ENCODE measurements at places on chromosomes 16 and 17. TPM values are rescaled to one million over a fixed set of nuclear protein-coding genes. Genes with fewer than 3 reads are reported as not detected.
A peak's percentile ranks its signal among the peaks of the same experiment; 100 is the strongest.

Gene ACE
- total RNA-seq = 6.4 TPM

Gene TBC1D3E
- not detected for total RNA-seq

Gene CCL4
- total RNA-seq = not detected

Gene ZFPM1
- 88.5 TPM for total RNA-seq

Gene OR1F1
- not detected for total RNA-seq

DNA sequence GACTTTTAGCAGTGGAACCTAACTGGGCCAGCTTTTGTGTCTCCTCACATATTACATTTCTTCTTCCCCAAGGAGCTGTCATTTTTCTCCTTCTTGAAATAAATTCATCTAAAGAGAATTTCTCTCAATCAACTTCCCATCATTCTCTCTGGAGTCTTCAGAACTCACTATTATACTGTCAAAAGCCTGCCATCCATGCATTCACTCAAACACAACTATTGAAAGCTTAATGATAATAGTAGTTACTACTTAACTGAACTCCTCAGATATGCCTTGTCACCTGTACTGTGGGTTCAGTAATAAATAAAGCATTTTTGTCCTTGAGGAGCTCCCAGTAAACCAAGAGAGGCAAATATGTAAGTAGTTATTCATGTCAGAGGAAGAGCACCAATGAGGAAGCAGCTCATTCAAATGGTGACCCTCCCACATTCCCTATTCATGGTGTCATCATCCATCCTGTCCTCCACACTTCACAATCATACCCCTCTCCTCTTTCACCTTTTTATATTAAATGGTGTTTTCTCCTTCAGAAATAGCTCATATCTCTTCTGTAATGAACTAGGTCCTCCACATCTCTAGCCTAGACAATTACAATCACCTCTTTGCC, 162.6 kb downstream of the CA10 start:
- no peaks in the 10 kb centered on the region for H3K36me3 ChIP-seq
- no peak overlapping the region for H3K27ac ChIP-seq
- no peaks in the 10 kb centered on the region for H3K27me3 ChIP-seq
- DNase-seq = no peak

DNA sequence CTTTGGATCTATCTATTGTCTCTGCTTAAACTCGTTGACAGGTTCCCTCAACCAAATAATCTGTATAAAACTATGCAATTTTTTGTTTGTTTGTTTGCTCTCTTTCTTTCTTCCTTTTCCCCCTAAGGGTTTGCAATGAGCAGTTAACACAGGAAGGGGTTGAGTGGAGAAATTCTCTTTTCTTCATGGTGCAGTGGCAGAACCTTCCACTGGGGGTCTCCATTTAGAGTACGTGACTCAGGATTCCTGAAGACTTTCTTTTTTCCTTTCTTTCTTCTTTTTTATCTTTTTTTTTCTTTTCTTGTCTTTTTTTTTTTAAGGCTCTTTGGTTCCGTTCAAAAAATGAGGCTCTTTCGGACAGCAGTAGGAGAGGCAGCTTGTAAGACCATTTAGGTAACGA, 19.5 kb upstream of the RBFOX1 start:
- H3K27me3 ChIP-seq = peaks cover 32% of the 10 kb centered on the region
- no peak overlapping the region for H3K4me3 ChIP-seq
- no peaks in the 10 kb centered on the region for H3K36me3 ChIP-seq

DNA sequence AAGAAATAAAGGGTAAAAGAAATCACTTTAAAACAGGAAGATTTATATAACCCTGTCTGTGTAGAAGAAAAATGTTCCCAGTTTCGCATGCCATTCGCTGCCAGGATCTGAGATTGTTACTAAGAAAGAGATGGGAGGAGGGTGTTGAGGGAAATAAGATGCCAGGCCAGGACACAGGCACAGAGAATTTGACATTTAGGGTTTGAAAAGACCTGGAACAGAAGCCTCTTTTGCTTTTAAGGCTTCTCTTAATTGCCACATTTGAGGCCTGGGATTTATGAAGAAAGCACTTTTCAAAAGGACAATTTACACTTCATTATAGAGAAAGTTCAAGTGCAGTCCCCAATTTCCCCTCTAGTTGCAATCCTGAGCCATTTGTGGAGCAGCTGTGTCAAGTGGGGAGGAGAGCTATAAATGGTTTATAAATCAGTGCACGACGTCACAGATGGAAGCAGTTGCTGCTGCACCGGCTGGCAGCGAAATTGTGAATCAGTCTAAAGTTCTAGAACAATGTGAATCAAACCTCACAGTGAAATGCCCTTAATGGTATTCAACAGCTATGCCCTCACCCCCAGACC, 26.5 kb upstream of the C16orf87 start:
- DNase-seq = no peak
- no peaks in the 10 kb centered on the region for H3K27me3 ChIP-seq
- H3K4me1 ChIP-seq = peaks cover 24% of the 10 kb centered on the region
- H3K4me3 ChIP-seq = no peak overlapping the region
- H3K27ac ChIP-seq = no peak overlapping the region

DNA sequence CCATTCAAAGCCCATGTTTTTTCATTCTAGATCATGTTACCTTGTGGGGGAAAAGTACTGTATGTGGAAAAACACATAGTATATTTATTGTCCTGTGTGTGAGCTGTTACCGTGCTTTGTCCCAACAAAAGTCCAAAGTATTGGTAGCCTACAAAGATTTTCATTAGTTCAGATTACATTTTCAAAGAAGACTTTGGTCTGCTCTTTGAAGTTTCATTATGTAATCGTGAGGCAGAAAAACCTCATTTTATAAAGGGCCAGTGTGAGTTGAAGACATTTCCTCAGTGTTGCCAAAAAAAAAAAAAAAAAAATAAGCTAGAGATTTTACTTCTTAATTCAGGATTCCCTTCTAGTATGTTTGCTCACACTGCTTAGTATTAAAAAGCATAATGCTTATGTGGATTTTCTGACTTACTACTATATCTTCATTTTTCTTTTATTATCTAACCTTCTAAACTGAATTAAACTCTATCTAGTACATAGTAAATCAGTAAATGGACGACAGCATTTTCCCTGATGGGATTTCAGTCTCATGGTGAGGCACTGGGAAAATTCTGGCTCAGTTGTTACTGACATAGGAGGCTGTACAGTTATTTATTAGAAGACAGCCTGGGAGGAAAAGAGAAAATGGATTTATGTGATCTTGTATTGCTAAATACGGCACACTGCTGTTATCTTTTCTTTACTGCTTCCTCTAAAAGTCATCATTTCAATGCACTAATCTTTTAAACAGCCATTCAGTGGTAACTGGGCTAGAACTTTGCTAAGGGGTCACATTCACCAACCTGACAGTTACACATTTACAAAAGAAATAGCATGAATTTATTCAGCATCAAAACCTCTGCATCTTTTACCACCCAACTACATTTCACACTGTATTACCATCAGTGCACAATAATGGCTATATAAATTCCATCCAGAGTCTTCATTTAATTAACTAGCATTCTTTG, 100.6 kb downstream of the STXBP4 start:
- no peaks in the 10 kb centered on the region for H3K27me3 ChIP-seq
- H3K4me3 ChIP-seq = no peak overlapping the region
- peaks cover 1% of the 10 kb centered on the region for H3K4me1 ChIP-seq
- peaks cover 4% of the 10 kb centered on the region for H3K36me3 ChIP-seq
- no peak overlapping the region for H3K27ac ChIP-seq
- DNase-seq = no peak

GRCh38 chr17:41026715-41027471, at the start of gene KRTAP1-5:
TSS of gene KRTAP1-5 (minus strand) at chr17:41027208. CDS start at chr17:41027155, 53 bp downstream.
- H3K4me1 ChIP-seq = no peaks in the 10 kb centered on the region
- H3K4me3 ChIP-seq = no peak within 1 kb of the TSS
- H3K27me3 ChIP-seq = peaks cover 5% of the 10 kb centered on the region
- no peaks in the 10 kb centered on the region for H3K36me3 ChIP-seq

DNA sequence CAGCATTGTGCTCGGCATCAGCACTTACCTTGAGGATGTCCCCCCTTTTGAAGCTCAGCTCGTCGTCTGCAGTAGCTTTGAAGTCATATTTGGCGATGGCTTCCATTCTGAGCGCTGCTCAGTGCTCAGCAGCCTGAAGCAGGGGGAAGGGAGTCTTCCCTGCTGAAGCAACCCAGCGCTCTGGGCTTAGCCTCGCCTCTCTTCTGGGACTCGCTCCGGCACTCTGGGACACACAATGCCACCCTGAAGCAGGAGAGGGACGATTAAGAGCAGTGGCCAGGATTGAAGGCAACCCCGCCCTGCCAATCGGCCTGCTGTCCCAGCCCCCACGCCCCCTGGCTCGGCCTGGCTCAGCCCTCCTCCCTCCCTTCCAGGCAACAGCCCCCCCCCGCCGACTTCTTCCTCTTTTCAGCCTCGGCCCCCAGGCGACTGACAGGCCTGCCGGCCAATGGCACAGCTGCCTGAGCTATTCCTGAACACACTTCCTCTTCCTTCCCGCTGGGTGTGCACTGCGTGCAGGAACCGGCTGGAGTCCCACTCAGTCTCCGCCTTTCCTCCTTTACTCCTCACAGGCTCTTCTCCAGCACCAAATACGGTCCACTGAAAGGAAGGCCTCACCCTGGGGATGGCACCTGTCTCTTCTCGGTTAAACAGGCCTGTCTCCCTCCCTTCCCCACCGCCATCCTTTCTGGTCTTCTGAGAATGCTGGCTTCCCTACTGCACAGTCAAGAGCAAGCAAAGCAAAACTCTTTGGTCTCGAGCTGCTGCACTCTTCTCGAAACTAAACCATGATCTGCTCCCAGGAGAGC, 11.8 kb downstream of the GRB2 start:
- peaks cover 9% of the 10 kb centered on the region for H3K36me3 ChIP-seq
- peaks cover 46% of the 10 kb centered on the region for H3K4me1 ChIP-seq
- peak overlapping the region; percentile 96 for H3K27ac ChIP-seq
- DNase-seq = peak; percentile 96

GRCh38 chr17:81254955-81255717, 16.0 kb downstream of the NDUFAF8 start:
- peaks cover 5% of the 10 kb centered on the region for H3K4me1 ChIP-seq
- peaks cover 9% of the 10 kb centered on the region for H3K36me3 ChIP-seq
- no peak overlapping the region for H3K4me3 ChIP-seq

GRCh38 chr17:17713839-17714238, 32.6 kb downstream of the RAI1 start:
- H3K27me3 ChIP-seq = no peaks in the 10 kb centered on the region
- H3K36me3 ChIP-seq = peaks cover 2% of the 10 kb centered on the region
- no peak for DNase-seq
- no peak overlapping the region for H3K4me3 ChIP-seq

GRCh38 chr17:29836643-29837042, 93.4 kb downstream of the SSH2 start:
- no peaks in the 10 kb centered on the region for H3K4me1 ChIP-seq
- H3K27me3 ChIP-seq = no peaks in the 10 kb centered on the region
- no peak for DNase-seq
- no peaks in the 10 kb centered on the region for H3K36me3 ChIP-seq

DNA sequence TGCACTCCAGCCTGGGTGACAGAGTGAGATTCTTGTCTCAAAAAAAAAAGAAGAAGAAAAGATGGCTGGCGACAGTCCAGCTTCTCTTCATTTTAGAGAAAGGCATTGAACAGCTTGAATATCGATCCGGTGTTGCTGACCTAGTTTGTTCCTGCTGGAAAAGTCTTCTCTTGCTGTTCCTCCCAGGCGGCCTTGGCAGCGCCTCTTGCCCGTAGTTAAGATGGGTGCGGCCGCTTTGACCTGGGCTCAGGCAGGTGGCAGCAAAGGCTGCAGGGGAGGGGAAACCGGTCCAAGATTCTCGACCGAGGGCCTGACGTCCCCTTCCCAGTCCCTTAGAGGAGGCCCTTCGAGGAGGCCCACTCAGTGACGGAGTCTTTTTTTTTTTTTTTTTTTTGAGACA, 3.8 kb upstream of the ZNF764 start:
- H3K4me1 ChIP-seq = peaks cover 12% of the 10 kb centered on the region
- H3K27ac ChIP-seq = no peak overlapping the region
- H3K4me3 ChIP-seq = no peak overlapping the region
- H3K36me3 ChIP-seq = peaks cover 5% of the 10 kb centered on the region

DNA sequence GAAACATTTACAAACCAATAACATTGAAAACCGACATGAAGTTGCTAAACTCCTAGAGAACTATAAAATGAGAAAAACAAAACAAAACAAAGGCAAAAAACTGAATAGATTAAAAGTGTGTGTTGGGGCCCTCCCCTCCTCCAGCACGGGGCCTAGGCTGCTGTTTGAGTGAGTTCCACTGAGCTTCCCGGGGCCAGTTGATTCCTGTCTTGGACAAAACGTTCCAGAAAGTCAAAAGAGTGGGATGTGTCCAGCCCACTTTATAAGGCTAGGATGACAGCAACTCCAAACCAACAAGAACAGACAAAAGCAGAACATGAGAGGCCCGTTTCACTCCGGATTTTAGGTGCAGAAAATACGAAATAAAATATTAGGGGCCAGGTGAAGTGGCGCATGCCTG, 11.6 kb upstream of the CSNK1D start:
- H3K4me3 ChIP-seq = no peak overlapping the region
- no peaks in the 10 kb centered on the region for H3K36me3 ChIP-seq
- no peak overlapping the region for H3K27ac ChIP-seq
- DNase-seq = no peak

GRCh38 chr17:45857977-45858708, 13.5 kb downstream of the SPPL2C start:
- peaks cover 33% of the 10 kb centered on the region for H3K27me3 ChIP-seq
- no peak overlapping the region for H3K4me3 ChIP-seq
- no peaks in the 10 kb centered on the region for H3K4me1 ChIP-seq

DNA sequence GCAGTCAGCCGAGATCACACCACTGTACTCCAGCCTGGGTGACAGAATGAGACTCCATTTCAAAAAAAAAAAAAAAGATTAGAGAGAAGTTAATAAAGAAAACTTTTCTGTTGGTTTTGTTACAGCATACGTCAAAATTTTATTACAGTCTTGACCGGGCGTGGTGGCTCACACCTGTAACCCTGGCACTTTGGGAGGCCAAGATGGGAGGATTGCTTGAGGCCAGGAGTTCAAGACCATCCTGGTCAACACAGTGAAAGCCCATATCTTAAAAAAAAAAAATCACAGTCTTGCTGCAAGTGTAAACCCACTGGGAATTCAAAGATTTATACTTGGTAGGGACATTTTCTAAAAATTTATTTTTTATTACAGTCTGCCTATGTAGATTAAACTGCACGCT, 6.2 kb upstream of the POLR3E start:
- H3K27ac ChIP-seq = no peak overlapping the region
- peaks cover 4% of the 10 kb centered on the region for H3K4me1 ChIP-seq
- H3K36me3 ChIP-seq = no peaks in the 10 kb centered on the region

GRCh38 chr17:76189247-76189646, 48.2 kb upstream of the FOXJ1 start:
- no peaks in the 10 kb centered on the region for H3K27me3 ChIP-seq
- no peak overlapping the region for H3K4me3 ChIP-seq
- H3K27ac ChIP-seq = no peak overlapping the region
- H3K36me3 ChIP-seq = peaks cover 4% of the 10 kb centered on the region

GRCh38 chr17:27982688-27983087, 59.8 kb upstream of the NLK start:
- no peaks in the 10 kb centered on the region for H3K36me3 ChIP-seq
- H3K27ac ChIP-seq = no peak overlapping the region
- peaks cover 16% of the 10 kb centered on the region for H3K27me3 ChIP-seq
- H3K4me3 ChIP-seq = no peak overlapping the region
- no peak for DNase-seq

All from progenitor cell of endocrine pancreas (in vitro differentiated cells).